ENCODE measurements at places on chromosomes 2 and 18. TPM values are rescaled to one million over a fixed set of nuclear protein-coding genes. Genes with fewer than 3 reads are reported as not detected.
A peak's percentile ranks its signal among the peaks of the same experiment; 100 is the strongest.

Gene ZC3H8
- total RNA-seq = 7.2 TPM

Gene CPO
- 0.55 TPM for total RNA-seq

Gene LAMA3
- 3.6 TPM for total RNA-seq

DNA sequence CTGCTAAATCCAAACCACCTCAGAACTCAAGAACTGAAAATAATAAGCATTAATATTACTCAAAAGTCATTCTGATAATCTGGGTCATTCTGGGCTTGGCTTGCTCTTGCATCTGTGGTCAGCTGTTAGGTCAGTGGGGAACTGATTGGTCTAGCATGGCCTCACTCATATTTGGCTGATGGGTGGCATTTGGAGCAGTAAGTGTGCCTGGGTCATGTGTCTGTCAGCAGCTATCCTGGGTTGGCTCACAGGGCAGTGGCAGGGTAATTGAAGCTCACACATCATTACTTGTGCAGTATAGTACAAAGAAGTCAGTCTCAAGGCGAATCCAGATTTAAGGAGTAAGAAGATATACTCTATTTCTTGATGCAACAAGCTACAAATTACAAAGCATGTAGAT is 9.6 kb downstream of the RPL37A start:
- H3K27ac ChIP-seq = no peak overlapping the region
- H3K4me1 ChIP-seq = peaks cover 17% of the 10 kb centered on the region

- no peaks in the 10 kb centered on the region for H3K4me1 ChIP-seq
- no peaks in the 10 kb centered on the region for H3K36me3 ChIP-seq
- no peaks in the 10 kb centered on the region for H3K27me3 ChIP-seq
- DNase-seq = peak; percentile 52
Measured at GRCh38 chr2:222722327-222722946, 51.0 kb downstream of the MOGAT1 start.

GRCh38 chr2:41782306-41783158 is 265.3 kb upstream of the PKDCC start:
- no peaks in the 10 kb centered on the region for H3K27me3 ChIP-seq
- no peak overlapping the region for H3K27ac ChIP-seq
- DNase-seq = peak; percentile 18
- no peaks in the 10 kb centered on the region for H3K36me3 ChIP-seq
- no peaks in the 10 kb centered on the region for H3K4me1 ChIP-seq

DNA sequence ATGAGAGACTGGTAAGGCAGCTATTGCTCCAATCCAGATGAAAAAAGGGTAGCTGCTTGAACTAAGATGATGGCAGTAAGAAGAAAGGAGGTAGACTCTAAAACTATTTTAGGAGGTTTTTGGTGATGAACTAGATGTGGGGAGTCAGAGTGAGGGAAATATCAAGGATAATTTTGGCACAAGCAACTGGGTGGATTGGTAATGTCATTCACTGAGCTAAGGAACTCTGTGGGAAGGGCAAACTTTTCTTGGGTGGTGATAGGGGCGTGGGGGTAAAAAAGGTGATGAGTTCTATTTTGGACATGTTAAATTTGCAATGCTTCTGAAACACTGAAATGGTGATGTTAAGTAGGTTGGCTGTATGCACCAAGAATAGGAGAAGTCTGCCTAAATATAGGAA is 19.3 kb downstream of the PAIP2B start:
- no peaks in the 10 kb centered on the region for H3K4me1 ChIP-seq
- no peaks in the 10 kb centered on the region for H3K36me3 ChIP-seq
- H3K27ac ChIP-seq = no peak overlapping the region
- DNase-seq = no peak
- no peaks in the 10 kb centered on the region for H3K27me3 ChIP-seq

GRCh38 chr2:228987441-228988155 is 283.5 kb downstream of the PID1 start:
- DNase-seq = no peak
- no peaks in the 10 kb centered on the region for H3K4me1 ChIP-seq
- no peaks in the 10 kb centered on the region for H3K36me3 ChIP-seq
- no peak overlapping the region for H3K4me3 ChIP-seq
- H3K27me3 ChIP-seq = no peaks in the 10 kb centered on the region

DNA sequence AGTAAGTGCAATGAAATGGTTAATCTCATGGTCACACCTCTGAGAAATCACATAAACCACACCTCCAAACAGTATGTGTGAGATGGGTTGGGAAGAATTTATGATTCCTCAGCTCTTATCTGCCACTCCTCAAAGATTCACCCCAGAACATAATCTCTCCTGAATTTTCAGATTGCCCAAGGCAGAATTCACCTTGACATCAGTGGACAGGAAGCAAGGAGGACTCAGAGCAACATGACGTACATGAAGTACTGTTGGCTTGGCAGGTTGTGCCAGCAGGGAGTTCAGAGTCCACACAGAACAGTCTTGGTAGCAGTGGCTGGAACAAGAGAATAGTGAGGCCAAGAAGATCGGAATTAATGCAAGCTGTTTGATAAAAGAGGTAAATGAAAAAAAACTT is 31.7 kb upstream of the CYBRD1 start:
- no peak for DNase-seq
- no peaks in the 10 kb centered on the region for H3K36me3 ChIP-seq
- no peaks in the 10 kb centered on the region for H3K4me1 ChIP-seq

- DNase-seq = no peak
- no peaks in the 10 kb centered on the region for H3K27me3 ChIP-seq
- H3K4me3 ChIP-seq = no peak overlapping the region
- H3K4me1 ChIP-seq = peaks cover 12% of the 10 kb centered on the region
- no peaks in the 10 kb centered on the region for H3K36me3 ChIP-seq
Measured at GRCh38 chr2:10977621-10978020, 65.9 kb downstream of the KCNF1 start.

DNA sequence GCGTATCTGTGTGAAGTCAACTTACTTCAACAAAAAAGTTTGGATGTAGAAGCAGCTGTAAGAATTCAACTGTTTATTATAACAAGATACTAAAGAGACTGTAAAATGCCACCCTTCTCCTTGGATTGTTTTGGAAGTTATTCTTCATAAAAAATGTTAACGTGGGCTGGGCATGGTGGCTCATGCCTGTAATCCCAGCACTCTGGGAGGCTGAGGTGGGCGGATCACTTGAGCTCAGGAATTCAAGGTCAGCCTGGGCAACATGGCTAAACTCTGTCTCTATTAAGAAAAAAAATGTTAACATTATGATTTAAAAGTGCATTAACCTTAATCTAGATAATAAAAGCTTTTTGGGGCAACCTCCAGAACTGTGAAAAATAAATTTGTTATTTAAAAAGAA is 7.7 kb downstream of the CIAO1 start:
- no peak overlapping the region for H3K27ac ChIP-seq
- H3K4me3 ChIP-seq = no peak overlapping the region
- H3K4me1 ChIP-seq = no peaks in the 10 kb centered on the region
- H3K36me3 ChIP-seq = peaks cover 51% of the 10 kb centered on the region

DNA sequence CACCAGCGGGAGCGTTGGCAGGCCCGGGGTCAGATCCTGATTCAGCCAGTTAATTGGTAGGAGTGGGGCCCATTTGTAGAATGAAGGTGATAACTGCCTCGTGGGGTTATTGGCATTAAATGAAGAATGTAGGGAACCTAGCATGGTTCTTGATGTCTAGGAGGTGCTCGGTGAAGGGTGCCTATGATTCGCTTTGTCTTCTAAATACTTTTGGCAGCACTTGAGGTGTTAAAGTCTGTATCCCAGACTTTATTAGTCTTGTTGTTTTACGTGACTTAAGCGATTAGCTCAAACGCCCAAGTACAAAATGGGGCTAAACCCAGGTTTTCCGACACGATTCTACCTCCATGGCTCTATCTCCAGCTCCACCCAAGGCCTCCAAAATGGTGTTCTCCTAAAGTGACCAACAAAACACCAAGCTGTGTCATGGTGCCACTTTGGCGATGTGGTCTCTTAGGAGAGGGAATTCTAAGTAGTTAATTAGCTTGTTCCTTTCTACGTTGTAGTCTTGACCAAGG is 980 bp upstream of the PPP4R1 start:
- no peaks in the 10 kb centered on the region for H3K27me3 ChIP-seq
- peaks cover 28% of the 10 kb centered on the region for H3K4me1 ChIP-seq
- H3K27ac ChIP-seq = peak overlapping the region; percentile 98
- H3K4me3 ChIP-seq = peak overlapping the region; percentile 78
- no peak for DNase-seq
- peaks cover 10% of the 10 kb centered on the region for H3K36me3 ChIP-seq

- no peaks in the 10 kb centered on the region for H3K36me3 ChIP-seq
- H3K4me3 ChIP-seq = no peak overlapping the region
- peaks cover 25% of the 10 kb centered on the region for H3K4me1 ChIP-seq
- no peaks in the 10 kb centered on the region for H3K27me3 ChIP-seq
- H3K27ac ChIP-seq = no peak overlapping the region
Measured at GRCh38 chr2:174003720-174004695, 38.8 kb upstream of the SP3 start.

- no peaks in the 10 kb centered on the region for H3K27me3 ChIP-seq
- no peaks in the 10 kb centered on the region for H3K4me1 ChIP-seq
- H3K27ac ChIP-seq = no peak overlapping the region
- no peaks in the 10 kb centered on the region for H3K36me3 ChIP-seq
- no peak for DNase-seq
- H3K4me3 ChIP-seq = no peak overlapping the region
Measured at GRCh38 chr18:62490967-62491695, 31.7 kb upstream of the ZCCHC2 start.

GRCh38 chr2:106205488-106205887 is 11.4 kb upstream of the UXS1 start:
- H3K4me1 ChIP-seq = no peaks in the 10 kb centered on the region
- H3K36me3 ChIP-seq = no peaks in the 10 kb centered on the region
- no peak for DNase-seq
- no peak overlapping the region for H3K27ac ChIP-seq

DNA sequence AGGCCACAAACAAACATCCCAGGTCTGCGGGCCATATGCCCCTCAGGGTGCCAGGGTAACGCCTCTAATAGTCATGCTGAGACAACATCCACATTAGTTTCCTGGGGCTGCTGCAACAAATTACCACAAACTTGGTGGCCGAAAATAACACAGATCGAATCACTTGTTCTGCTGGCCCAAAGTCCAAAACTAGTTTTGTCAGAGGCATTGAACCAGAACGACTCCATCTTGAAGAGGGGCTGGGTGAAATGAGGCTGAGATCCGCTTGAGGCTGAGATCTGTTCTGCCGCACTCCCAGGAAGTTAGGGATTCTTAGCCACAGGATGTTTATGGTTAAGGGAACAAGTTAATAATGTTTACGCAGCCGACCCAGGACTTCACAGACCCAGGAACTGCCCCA is 66.7 kb downstream of the COPS8 start:
- H3K4me3 ChIP-seq = no peak overlapping the region
- no peaks in the 10 kb centered on the region for H3K27me3 ChIP-seq
- no peaks in the 10 kb centered on the region for H3K4me1 ChIP-seq
- no peak for DNase-seq

GRCh38 chr2:196238836-196239380 is 67.5 kb upstream of the STK17B start:
- DNase-seq = no peak
- H3K27me3 ChIP-seq = no peaks in the 10 kb centered on the region
- no peak overlapping the region for H3K4me3 ChIP-seq
- H3K4me1 ChIP-seq = peaks cover 26% of the 10 kb centered on the region
- H3K36me3 ChIP-seq = no peaks in the 10 kb centered on the region

- no peak overlapping the region for H3K4me3 ChIP-seq
- no peaks in the 10 kb centered on the region for H3K4me1 ChIP-seq
- no peaks in the 10 kb centered on the region for H3K36me3 ChIP-seq
- H3K27me3 ChIP-seq = no peaks in the 10 kb centered on the region
- no peak overlapping the region for H3K27ac ChIP-seq
Measured at GRCh38 chr2:143084462-143084861, 44.8 kb upstream of the ARHGAP15 start.

GRCh38 chr18:25518716-25519053 is 166.7 kb upstream of the ZNF521 start:
- H3K27ac ChIP-seq = no peak overlapping the region
- H3K36me3 ChIP-seq = no peaks in the 10 kb centered on the region
- H3K4me3 ChIP-seq = no peak overlapping the region
- no peaks in the 10 kb centered on the region for H3K4me1 ChIP-seq

- no peak overlapping the region for H3K27ac ChIP-seq
- no peak for DNase-seq
- peaks cover 3% of the 10 kb centered on the region for H3K36me3 ChIP-seq
- H3K4me1 ChIP-seq = peaks cover 8% of the 10 kb centered on the region
- H3K4me3 ChIP-seq = no peak overlapping the region
Measured at GRCh38 chr2:197011801-197012641, 85.5 kb upstream of the PGAP1 start.

DNA sequence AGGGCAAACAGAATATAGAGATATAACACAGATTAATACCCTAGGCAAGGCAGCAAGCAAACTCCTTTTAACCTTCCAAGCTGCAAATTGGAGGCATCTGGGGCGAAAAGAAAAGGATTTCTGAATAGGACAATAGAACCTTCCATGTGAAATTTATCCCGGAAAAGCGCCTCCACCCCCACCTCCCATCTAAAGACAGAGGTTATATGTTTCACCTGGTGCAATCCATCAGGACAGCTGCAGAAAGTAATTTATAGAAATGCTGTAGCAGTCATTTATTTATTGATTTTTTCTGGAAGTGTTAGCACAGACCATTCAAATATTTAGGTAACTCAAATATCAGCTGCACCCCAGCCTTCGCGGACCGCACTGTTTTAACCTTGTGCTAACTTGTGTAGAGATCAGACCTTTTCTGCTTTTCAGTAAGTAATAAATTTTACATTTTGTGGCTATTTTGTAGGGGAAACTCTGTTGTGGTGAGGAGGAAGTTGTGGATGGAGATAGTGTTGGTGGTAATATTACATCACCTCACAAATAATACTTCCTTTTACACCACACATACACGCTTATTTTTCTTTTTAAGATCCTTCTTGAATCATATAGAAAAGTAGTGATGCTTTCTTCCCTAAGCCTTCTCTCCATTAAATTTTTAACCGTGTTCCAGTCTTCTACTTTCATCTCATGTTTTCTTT is 919.3 kb upstream of the CDH2 start:
- no peaks in the 10 kb centered on the region for H3K36me3 ChIP-seq
- no peak overlapping the region for H3K27ac ChIP-seq
- no peaks in the 10 kb centered on the region for H3K4me1 ChIP-seq
- DNase-seq = no peak
- no peaks in the 10 kb centered on the region for H3K27me3 ChIP-seq

- peaks cover 16% of the 10 kb centered on the region for H3K4me1 ChIP-seq
- DNase-seq = no peak
- no peaks in the 10 kb centered on the region for H3K36me3 ChIP-seq
- no peak overlapping the region for H3K4me3 ChIP-seq
Measured at GRCh38 chr2:241852116-241852980, 6.3 kb downstream of the PDCD1 start.

DNA sequence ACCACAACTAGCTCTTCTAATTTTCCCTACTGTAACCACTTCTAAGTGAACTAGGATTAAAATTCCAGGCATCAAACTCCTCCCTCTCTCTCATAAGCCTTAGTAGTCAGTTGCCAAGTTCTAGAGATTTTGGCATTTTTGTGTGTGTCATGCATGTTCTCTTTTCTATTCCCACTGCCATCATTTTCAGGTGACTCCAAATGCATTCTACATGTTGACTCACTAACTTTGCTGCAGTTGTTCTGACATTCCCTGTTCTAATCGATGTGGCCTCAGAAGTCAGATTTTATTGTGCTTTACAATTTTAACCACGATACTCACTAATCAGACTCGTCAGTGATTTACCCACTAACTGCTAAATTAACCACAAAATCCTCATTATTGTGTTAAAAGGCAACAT is 13.3 kb downstream of the DSC1 start:
- H3K27me3 ChIP-seq = no peaks in the 10 kb centered on the region
- H3K4me1 ChIP-seq = no peaks in the 10 kb centered on the region
- no peak overlapping the region for H3K27ac ChIP-seq
- no peak for DNase-seq
- H3K4me3 ChIP-seq = no peak overlapping the region

All from heart left ventricle (tissue), 16 donors.